Right atrium auricular region (tissue), 2 donors: ENCODE measurements at places on chromosomes 6 and 20.
A peak's percentile ranks its signal among the peaks of the same experiment; 100 is the strongest.

GRCh38 chr6:152771061-152771687 is 20.6 kb downstream of the VIP start:
- no peaks in the 10 kb centered on the region for H3K36me3 ChIP-seq
- no peaks in the 10 kb centered on the region for H3K4me1 ChIP-seq
- no peak for DNase-seq
- no peak overlapping the region for H3K4me3 ChIP-seq
- no peaks in the 10 kb centered on the region for H3K27me3 ChIP-seq

DNA sequence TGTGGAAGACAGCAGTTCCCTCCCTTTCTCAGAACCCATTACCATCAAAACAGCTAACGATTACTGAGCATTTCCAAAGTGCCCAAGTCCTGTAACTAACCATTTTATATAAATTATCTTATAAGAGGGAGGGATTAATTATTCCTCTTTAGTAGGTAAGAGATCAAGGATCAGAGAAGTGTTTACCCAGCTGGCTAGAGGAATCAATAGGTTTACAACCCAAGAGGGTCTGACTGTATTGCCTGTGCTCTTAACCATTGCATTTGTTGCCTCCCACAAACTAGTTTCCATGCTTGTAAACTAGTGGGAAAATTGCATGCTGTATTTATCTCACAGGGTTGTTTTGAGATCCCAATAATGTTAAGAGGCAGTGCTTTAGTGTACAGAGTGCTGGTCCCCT is 3.7 kb upstream of the DBNDD2 start:
- H3K4me3 ChIP-seq, result no peak overlapping the region
- peak overlapping the region; percentile 39 for H3K27ac ChIP-seq
- H3K36me3 ChIP-seq, result peaks cover 13% of the 10 kb centered on the region
- H3K27me3 ChIP-seq, result no peaks in the 10 kb centered on the region
- no peak for DNase-seq
- peaks cover 27% of the 10 kb centered on the region for H3K4me1 ChIP-seq

DNA sequence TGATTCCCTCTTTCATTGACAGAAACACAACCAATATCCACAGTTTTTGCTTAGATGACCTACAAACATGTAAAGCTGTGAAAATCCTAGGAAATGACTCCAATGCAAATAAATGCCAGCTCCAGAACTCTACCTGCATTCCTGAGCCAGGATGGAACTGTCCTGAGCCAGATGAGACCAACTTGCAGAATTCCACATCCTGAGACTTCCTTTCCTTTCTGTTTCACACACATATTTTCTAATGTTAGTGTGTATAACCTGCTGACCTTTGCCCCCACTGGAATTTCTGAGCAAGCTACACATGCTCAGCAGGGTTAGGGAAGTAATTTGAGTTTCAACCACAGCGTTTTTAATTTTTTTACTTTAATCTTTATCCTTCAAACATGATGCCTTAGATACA is 69.6 kb upstream of the ADGRF1 start:
- H3K27ac ChIP-seq, result no peak overlapping the region
- no peak overlapping the region for H3K4me3 ChIP-seq
- no peaks in the 10 kb centered on the region for H3K27me3 ChIP-seq

DNA sequence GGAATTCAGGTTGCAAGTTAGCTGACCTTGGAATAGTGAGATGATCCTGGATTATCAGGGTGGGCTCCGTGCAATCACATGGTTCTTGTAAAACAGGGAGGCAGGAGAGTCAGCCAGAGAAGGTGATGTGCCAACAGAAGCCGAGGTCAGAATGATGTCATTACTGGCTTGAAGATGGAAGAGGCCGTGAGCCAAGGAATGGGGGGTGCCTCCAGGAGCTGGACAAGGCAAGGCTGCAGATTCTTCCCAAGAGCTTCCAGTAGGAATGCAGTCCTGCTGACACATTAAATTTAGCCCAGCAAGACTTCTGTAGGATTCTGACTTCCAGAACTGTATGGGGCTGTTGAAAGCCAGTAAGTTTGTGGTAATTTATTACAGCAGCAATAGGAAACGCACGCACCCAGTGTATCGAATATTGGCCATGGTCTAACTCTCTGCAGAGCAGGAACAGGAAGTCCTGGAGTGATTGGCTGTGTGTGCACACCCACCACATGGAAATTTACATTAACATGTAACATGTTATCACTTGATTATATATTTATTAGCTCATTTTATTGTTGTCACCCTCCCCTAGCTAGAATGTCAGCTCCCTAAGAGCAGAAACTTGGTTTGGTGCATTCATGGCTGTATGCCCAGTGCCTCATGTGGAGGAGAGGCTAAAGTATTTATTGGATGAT is 19.1 kb downstream of the SLC24A3 start:
- no peaks in the 10 kb centered on the region for H3K36me3 ChIP-seq
- H3K4me3 ChIP-seq, result no peak overlapping the region
- DNase-seq, result no peak
- H3K27me3 ChIP-seq, result no peaks in the 10 kb centered on the region
- H3K27ac ChIP-seq, result no peak overlapping the region
